Sciatic nerve (tissue), 2 donors: ENCODE measurements at places on chromosomes 3 and 15. TPM values are rescaled to one million over a fixed set of nuclear protein-coding genes. Genes with fewer than 3 reads are reported as not detected.

SLC12A1 gene
- not detected for total RNA-seq

WNT7A gene
- not detected for total RNA-seq

ADAMTS7 gene
- total RNA-seq = 16.6 TPM

IL5RA gene
- 0.49 TPM for total RNA-seq

MESP2 gene
- total RNA-seq = 0.45 TPM

TM2D3 gene
- total RNA-seq = 57.2 TPM

CDCP1 gene
- total RNA-seq = 1.8 TPM

STXBP5L gene
- total RNA-seq = 1.4 TPM

ZBTB20 gene
- total RNA-seq = 145 TPM

ATP1B3 gene
- 126 TPM for total RNA-seq

TRIP4 gene
- 25.9 TPM for total RNA-seq

GPR87 gene
- not detected for total RNA-seq

CALML4 gene
- 12.8 TPM for total RNA-seq

LYZL4 gene
- total RNA-seq = not detected

ZCWPW2 gene
- total RNA-seq = 3.3 TPM
